Natural killer cell treated with Interleukin-12 subunit alpha and Interleukin-12 subunit beta and Interleukin-15 and Interleukin-18, amount 100 ng/mL, for 72 hours (primary cell): ENCODE measurements at places on chromosomes 1 and 21. TPM values are rescaled to one million over a fixed set of nuclear protein-coding genes. Genes with fewer than 3 reads are reported as not detected.

DNA sequence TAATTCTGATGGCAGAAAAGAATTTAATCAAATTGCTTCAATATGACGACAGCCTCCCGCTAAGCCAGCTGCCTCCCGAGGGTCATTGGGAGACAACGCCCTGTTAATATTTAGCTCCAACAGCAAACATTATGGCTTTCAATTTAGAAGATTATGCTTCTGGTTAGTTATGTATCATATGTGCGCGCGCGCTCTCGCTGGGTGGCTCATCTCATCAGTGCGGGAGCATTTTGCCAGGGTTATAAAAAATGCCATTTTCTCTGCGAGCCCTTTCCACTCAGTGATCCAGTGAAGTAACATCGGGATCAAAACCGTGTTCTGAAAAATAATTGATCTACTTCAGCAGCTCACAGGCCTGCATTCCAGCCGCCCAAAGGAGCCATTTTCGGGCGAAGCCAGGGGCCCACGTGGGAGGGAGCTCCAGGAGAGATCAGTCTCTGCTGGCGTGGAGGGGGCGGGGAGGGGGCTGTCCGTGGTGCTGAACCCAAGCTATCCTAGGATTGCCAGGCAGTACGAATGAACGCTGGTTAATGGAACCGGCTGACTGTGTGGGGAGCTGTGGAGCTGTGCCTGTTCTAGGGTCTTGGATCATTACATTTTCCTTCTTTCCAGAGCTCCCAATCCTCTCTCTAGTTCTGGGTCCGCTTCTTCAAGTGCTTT, 219.1 kb upstream of the ZC3H12A start:
- H3K27ac ChIP-seq, result no peak overlapping the region
- no peak for DNase-seq
- H3K36me3 ChIP-seq, result no peaks in the 10 kb centered on the region
- no peak overlapping the region for H3K4me3 ChIP-seq
- H3K4me1 ChIP-seq, result no peaks in the 10 kb centered on the region

GRCh38 chr1:2163205-2163604, 31.4 kb downstream of the FAAP20 start:
- H3K36me3 ChIP-seq, result no peaks in the 10 kb centered on the region
- H3K27ac ChIP-seq, result no peak overlapping the region
- DNase-seq, result no peak
- H3K4me3 ChIP-seq, result no peak overlapping the region

GRCh38 chr1:184388319-184388889, 1.6 kb downstream of the C1orf21 start:
- H3K4me1 ChIP-seq, result peaks cover 51% of the 10 kb centered on the region
- H3K27me3 ChIP-seq, result no peaks in the 10 kb centered on the region
- H3K27ac ChIP-seq, result peak overlapping the region; percentile 88
- H3K4me3 ChIP-seq, result peak overlapping the region; percentile 93
- no peak for DNase-seq

GRCh38 chr1:54309631-54310366, 96.4 kb downstream of the SSBP3 start:
- no peaks in the 10 kb centered on the region for H3K36me3 ChIP-seq
- H3K4me1 ChIP-seq, result peaks cover 54% of the 10 kb centered on the region
- no peak overlapping the region for H3K4me3 ChIP-seq

GRCh38 chr1:21575351-21575942, 66.2 kb downstream of the ALPL start:
- no peaks in the 10 kb centered on the region for H3K27me3 ChIP-seq
- no peak overlapping the region for H3K27ac ChIP-seq
- DNase-seq, result no peak
- H3K36me3 ChIP-seq, result no peaks in the 10 kb centered on the region
- no peaks in the 10 kb centered on the region for H3K4me1 ChIP-seq

DNA sequence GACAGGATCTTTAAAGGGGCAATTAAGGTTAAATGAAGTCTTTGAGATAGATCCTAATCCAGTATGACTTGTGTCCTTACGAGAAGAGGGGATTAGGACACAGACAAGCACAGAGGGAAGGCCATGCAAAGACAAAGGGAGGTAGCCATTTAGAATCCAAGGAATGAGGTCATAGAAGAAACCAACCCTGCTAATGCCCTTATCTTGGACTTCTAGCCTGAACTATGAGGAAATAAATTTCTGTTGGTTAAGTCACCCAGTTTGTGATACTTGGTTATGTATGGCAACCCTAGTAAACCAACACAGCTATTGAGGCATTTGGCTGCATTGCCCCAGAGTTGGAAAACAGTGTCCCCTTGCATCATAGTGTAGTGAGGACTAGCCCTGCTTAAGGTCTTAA, 121.3 kb downstream of the MAST2 start:
- DNase-seq, result no peak
- no peak overlapping the region for H3K27ac ChIP-seq
- no peak overlapping the region for H3K4me3 ChIP-seq

DNA sequence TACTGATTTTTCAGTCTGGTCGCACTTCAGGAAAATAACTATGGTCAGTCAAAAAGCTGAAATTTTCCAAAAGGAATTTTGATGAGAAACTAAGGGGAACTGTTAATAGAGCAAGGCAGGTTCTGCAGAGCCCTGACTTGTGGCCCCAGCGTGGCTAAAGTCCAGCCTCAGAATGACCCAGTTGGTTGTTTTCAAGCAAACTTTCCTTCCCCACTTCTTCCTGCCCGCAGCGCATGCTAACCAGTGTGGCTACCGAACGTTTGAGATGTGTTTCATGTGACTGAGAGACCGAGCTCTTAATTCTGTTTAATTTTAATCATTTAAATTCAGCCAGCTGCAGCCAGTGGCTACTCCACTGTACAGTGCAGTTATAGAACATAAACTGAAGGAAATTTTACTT, 6.2 kb upstream of the IL10RB start:
- H3K36me3 ChIP-seq, result peaks cover 7% of the 10 kb centered on the region
- H3K4me3 ChIP-seq, result no peak overlapping the region
- no peaks in the 10 kb centered on the region for H3K27me3 ChIP-seq
- H3K27ac ChIP-seq, result no peak overlapping the region
- peaks cover 31% of the 10 kb centered on the region for H3K4me1 ChIP-seq

GRCh38 chr1:200473698-200474371, 64.0 kb upstream of the ZNF281 start:
- H3K4me3 ChIP-seq, result peak overlapping the region; percentile 81
- no peaks in the 10 kb centered on the region for H3K36me3 ChIP-seq

DNA sequence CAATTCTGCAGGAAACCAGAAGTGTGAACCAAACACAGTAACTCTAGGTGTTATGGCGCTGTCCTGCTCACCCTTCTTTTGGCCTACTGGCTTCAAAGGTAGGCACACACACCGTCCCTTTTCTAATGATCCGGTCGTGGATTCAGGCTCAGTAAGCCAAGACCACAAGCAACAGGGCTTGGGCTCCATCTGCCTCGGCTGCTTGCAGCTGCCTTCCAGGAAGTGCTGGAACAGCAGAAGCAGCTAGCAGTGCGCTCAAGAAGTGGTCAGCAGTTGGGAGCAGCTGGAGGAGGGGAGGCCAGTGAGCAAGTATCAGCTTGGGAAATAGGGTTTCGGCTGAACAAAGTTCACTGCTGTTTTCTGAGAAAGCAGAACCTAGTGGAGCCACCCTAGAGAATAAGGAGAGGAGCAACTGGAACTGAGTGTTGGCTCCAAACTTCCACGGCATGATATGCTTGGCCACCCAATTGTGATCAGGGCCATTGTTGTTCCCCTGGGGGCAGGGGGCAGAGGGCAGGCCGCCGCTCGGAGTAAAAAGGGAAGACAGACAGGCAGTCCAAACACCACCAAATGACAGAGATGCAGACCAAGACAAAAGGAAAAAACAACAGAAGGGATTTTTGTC, 173.4 kb downstream of the TOMM20 start:
- H3K4me1 ChIP-seq, result peaks cover 48% of the 10 kb centered on the region
- no peaks in the 10 kb centered on the region for H3K27me3 ChIP-seq
- peak overlapping the region; percentile 98 for H3K27ac ChIP-seq
- no peaks in the 10 kb centered on the region for H3K36me3 ChIP-seq
- peak overlapping the region; percentile 75 for H3K4me3 ChIP-seq
- DNase-seq, result no peak

GRCh38 chr1:181630838-181631237, 147.5 kb downstream of the CACNA1E start:
- no peaks in the 10 kb centered on the region for H3K4me1 ChIP-seq
- H3K36me3 ChIP-seq, result no peaks in the 10 kb centered on the region
- no peak overlapping the region for H3K4me3 ChIP-seq
- peaks cover 6% of the 10 kb centered on the region for H3K27me3 ChIP-seq
- H3K27ac ChIP-seq, result no peak overlapping the region

GRCh38 chr1:91798740-91799139, 87.2 kb downstream of the TGFBR3 start:
- peak overlapping the region; percentile 96 for H3K27ac ChIP-seq
- peaks cover 26% of the 10 kb centered on the region for H3K36me3 ChIP-seq
- H3K27me3 ChIP-seq, result no peaks in the 10 kb centered on the region
- peaks cover 70% of the 10 kb centered on the region for H3K4me1 ChIP-seq
- no peak for DNase-seq
- H3K4me3 ChIP-seq, result peak overlapping the region; percentile 3

DNA sequence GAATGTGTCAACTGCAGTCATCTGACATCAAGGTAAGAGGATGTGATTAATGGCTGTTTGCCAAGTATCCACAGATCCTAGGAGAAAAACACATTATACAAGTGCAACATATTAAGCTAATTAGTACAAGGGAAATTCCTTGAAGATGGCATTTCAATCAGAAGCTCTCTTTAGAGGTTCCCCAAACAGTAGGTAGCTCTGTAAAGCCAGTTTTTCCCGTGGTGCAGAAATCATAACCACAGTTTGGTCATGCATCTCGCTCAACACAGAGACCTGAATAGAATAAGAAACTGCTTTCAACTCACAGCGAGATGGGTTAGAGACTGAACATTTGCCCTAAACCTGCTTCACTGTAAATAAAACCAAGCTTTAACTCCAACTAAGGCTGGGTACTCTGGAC, 230.5 kb upstream of the CAMK1G start:
- H3K27me3 ChIP-seq, result peaks cover 16% of the 10 kb centered on the region
- H3K4me3 ChIP-seq, result no peak overlapping the region
- no peaks in the 10 kb centered on the region for H3K36me3 ChIP-seq

NPPB gene
- not detected for total RNA-seq

DNA sequence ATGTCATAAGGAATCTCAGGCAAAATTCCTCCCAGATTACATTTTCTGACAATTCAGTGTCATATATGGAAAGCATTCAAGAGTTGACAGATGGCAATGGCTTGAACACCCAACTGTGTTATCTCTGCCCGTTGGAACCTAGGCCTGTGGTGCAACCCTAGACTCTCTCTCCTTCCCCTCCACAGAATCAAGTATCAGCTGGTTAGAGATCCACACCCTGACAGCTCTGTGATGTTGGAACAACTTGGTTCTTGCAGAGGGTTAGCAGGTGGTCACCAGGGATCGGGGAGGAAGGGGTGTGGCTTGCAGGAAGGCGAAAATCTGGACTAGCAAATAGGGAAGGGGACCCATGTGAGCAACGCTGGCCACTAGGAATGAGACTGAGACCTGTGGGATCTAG, 26.3 kb downstream of the PCSK9 start:
- H3K4me1 ChIP-seq, result peaks cover 19% of the 10 kb centered on the region
- no peak overlapping the region for H3K4me3 ChIP-seq
- no peak for DNase-seq
- no peak overlapping the region for H3K27ac ChIP-seq
- peaks cover 17% of the 10 kb centered on the region for H3K36me3 ChIP-seq
- no peaks in the 10 kb centered on the region for H3K27me3 ChIP-seq

DNA sequence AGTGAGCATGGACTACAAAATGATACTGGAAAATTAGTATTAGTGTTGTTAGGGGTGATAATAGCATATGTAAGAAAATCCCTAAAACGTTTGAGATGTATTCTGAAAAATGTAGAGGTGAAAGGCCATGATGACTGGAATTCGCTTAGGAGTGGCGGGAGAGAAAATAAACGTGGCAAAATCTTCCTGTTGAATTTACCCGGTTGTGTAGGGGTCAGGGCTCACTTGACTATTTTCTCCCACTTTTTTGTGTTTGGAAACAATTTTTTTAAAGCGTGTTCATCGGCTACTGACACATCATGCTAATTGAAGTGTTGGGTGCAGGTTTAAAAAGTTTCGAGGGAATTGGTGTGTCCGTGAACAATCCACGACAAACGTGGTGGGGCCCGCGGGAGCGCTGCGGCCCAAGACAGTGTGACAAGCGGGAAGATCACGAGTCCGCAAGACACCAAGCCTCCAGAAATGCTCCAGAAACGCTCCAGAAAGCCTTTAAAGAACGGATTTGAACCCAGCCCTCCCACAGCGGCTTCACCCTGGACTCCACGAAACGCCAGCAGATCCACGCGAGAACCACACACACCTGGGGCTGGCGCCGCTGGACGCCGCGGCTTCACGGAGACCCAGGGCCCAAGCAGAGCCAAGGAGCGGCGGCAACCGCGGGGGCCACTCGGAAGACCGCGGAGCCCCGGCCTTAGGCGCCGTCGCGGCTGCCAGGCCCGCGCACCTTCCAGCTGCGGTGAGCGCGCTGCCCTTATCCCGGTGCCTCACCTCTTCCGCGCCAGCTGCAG, 573 bp downstream of the PSMG1 start:
- H3K36me3 ChIP-seq, result peaks cover 14% of the 10 kb centered on the region
- peak overlapping the region; percentile 90 for H3K27ac ChIP-seq
- no peak for DNase-seq
- H3K27me3 ChIP-seq, result no peaks in the 10 kb centered on the region

- no peak overlapping the region for H3K27ac ChIP-seq
- peaks cover 9% of the 10 kb centered on the region for H3K4me1 ChIP-seq
- H3K36me3 ChIP-seq, result no peaks in the 10 kb centered on the region
- DNase-seq, result no peak
Measured at GRCh38 chr21:41564871-41565274, 56.9 kb upstream of the TMPRSS2 start.

C1orf210 gene
- total RNA-seq, result not detected

PSRC1 gene
- 4.7 TPM for total RNA-seq

DNA sequence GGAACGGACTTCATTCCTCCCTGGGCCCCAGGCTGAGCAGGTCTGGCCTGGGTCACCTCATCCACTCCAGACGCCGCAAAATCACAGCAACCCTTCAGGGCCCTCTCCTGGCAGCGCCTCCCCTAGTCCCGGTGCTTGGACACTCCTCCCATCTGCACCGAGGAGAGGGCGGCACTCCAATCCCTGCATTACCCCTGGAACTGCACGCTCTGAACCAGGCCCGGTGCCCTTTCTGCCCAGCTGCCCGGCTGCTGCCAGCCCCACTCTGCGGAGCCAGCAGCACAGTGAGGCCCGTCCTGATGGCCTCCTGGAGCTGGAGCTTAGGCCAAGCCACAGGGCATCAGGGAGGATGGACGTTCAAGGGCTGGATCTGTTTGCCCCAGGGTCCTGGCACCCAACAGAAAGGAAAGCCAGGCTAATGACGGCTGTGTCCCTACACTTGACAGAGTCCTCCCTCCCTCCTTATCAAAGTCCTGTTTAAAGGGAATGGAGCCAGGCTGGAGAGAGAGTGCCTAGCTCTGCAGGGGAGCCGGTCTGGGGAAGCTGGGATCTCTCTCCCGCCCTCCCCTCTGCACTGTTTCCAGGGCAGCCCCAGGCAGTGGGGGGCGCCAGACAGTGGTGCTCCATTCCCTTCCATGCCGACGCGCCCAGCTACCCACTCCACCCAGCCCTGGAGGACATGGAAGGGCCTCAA, 12.7 kb downstream of the COL6A2 start:
- H3K36me3 ChIP-seq, result peaks cover 7% of the 10 kb centered on the region
- H3K27ac ChIP-seq, result no peak overlapping the region
- H3K4me3 ChIP-seq, result no peak overlapping the region
- peaks cover 11% of the 10 kb centered on the region for H3K27me3 ChIP-seq
